Motor neuron (in vitro differentiated cells): ENCODE measurements at places on chromosomes 16 and 17. TPM values are rescaled to one million over a fixed set of nuclear protein-coding genes. Genes with fewer than 3 reads are reported as not detected.

DNA sequence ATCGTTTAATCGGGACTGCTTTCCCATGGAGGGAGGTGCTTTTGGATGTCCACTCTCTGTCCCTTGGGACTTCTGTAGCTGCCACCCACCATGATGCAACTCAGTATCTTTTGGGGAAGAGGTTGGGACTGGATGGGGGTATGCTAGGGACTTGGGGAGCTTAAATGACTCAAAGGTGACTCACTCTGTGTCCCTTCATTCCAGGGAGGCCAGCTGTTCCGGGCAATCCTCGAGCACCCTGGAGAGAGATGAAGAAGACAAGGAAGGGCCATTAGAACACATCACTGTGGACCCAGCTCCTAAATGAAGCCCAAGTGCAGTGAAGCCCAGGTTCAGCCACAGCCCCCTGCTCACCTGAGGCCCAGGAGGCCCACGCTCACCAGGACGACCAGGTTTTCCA is 4.6 kb downstream of the COL1A1 start:
- no peak for ATAC-seq

- no peak for ATAC-seq
Observed at GRCh38 chr17:59399914-59400313, 68.5 kb downstream of the YPEL2 start.

GRCh38 chr16:69929480-69929879 is 21.7 kb upstream of the CLEC18A start:
- no peak for ATAC-seq

Gene TMEM235
- 0.13 and 0.18 TPM in 2 replicates for total RNA-seq

Gene CASKIN2
- 1.9 and 2.2 TPM in 2 replicates for total RNA-seq

DNA sequence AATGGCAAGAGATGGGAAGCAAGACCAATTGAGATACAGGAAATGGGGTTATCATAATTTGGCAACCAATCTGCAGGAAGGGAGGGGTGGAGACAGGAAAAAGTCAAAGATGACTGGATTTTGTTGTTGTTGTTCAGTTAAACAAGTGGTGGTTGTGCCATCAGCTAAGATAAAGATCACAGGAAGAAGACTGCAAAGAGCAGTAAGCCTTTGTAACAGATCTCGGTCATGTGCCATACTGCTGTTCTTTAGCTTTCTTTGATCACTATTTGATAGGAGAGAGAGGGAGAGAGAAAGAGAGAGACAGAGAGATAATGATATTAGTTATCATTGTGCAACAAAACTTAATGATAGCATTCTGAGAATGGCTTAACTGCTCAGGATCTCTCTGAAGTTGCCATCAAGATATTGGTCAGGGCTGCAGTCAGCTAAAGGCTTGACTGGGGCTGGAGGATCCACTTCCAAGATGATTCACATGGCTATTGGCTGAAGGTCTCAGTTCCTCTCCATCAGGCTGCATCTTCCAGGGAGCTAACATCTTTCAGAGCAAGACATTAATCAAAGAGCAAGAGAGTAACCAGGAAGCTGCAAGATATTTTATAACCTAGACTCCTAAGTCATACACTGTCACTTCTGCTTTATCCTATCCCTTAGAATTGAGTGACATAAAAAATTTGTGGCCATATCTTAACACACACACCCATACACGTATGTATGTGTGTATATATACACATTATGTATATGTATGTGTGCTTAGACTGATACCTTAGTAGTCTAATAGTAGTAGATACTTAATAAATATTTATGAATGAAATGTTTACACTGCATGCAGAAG is 405.0 kb downstream of the SHISA9 start:
- no peak for ATAC-seq

GRCh38 chr16:48317026-48317425 is 68.2 kb downstream of the SIAH1 start:
- no peak for ATAC-seq

Gene CMTM2
- 1.1 TPM in 1 of 2 replicates, not detected in the other for total RNA-seq

DNA sequence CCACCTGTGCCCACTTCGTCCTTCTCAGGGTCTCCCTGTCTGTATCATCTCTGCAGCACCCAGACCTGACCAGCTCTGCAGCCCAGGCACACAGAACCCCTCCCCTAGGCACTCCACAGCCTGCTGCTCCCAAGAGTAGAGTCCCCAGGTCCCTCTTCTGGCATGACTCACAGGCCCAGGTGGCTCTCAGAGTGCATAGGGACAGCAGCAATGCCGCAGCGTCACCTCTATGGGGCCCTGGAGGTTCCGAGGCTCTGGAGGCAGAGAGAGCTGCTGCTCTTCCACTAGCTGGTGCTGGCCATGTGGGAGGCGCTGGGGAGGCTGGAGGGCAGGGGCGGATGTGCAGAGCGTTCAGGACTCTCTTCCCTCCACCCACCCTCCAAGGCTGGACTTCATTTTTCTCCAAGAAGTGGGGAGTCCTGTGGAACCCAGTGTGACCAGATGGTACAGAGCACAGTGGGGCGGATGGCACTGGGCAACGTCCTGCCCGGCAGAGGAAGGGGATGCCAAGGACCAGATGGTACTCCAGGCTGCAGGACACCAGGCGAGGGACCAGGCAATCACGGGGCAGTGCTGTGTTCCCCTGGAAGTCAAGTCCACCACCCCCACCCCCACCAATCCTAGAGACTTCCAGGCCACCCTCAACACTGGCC is 151.7 kb downstream of the RBFOX3 start:
- ATAC-seq, result peak; percentile 10
